ENCODE measurements at places on chromosomes 7 and 10.

DNA sequence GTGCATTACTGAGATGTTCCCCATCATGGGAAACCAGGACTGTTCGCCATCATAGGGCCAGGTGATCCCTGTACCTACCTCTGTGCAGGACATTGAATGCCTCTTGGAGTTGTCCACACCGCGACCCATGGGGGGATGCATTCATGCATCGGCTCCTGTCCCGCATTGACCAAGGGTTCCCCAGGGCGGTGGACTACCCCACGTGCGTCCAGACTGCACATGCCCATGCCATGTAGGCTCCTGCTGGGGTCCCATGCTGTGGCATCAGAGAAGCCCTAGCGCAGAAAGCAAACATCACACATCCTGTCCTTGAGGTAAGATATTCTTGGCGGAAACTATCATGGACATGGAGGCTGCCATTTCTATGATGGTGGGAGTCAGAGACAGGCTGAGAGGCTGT is 121.6 kb upstream of the UNC5B start:
- no peak for DNase-seq

GRCh38 chr10:24041834-24042233 is 167.1 kb upstream of the KIAA1217 start:
- no peak for DNase-seq

DNA sequence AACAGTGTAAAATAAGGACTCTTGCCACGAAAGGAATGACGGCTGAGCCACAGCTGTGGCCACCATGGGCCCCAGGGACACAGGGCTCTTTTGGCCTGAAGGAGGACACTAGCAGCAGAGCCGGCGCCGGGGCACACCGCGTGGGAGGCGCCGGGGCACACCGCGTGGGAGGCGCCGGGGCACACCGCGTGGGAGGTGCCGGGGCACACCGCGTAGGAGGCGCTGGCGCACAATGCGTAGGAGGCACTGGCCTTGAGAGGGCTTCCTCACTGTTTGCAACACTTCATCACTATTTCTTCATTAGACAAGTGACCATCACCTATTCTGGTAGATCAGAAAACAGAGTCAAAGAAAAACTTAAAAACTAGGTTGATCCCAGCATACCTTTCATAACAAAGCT is 23.4 kb downstream of the ESYT2 start:
- no peak for DNase-seq

- DNase-seq, result no peak
These were observed 299.9 kb upstream of the HABP2 start for GRCh38 chr10:113252650-113253618.

GRCh38 chr10:107490389-107490788 is 325.9 kb upstream of the SORCS1 start:
- no peak for DNase-seq

DNA sequence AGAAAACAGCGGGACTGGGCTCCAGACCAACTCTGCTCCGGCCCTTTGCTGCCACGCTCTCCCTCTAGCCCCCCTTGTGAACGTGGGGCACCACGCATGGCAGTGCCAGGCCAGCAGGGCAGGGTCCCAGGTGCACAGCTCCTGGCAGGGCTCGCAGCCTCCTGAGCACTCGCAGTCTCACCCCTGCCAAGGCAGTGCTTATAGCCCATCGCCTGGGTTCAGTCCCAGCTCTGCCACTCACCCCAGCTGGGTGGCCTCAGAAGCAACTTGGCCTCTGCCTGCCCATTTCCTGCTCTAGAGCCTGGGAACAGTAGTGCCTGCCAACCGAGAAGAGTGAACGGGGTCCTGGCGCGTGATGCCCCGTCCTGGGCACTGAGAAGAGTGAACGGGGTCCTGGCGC is 36.3 kb downstream of the CFAP46 start:
- DNase-seq, result no peak

DNA sequence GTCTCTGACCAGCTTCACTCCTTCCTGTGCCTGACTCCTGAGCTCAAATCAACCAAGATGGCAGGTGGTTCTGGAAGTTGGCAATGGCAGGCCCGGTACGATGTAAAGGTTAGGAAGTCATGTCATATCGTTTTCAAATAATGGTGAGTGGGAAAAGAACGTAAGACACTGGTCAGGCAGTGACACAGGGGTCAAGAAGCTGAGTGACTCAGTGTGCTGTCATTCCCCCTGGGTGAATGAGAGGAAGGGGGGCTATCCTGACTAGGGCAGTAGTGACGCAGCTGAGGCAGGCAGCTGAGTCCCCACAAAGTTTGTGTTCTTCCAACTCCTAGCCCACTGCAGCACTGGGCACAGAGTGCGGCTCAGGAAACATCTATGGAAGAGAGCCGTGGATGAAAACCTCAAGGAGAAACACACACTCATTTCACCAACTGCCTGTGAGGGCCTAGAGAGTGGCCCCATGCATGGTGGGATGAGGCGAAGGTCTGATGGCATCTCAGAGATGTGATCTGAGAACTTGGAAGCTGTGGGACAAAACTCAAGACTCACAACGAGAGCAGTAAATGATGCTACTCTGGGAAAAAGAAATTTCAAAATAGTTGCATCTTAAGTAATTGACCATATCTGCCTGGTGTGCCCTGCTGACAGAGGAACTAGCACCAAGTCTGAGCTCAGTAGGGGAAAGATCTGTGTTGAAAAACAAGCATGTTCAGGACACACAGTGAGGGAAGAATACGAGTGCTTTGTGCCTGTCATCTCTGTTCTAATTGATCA is 23.2 kb downstream of the CREB3L2 start:
- no peak for DNase-seq

DNA sequence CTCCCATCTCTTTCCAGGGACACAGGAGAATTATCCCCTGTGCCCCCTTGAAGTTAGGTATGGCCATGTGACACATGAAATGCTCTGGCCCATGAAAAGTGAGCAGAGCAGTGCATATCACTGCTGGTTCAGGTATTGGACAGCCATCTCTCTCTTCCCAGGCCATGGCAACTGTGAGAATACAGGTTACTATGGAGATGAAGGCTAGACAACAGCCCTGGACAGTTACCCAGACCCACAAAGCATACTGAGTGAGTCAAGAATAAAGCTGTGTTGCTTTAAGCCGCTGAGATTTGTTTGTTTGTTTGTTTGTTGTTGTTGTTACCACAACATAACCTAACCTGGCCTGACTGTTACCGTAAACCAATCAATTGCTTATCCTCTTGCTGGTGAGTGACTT is 722.3 kb downstream of the KCNMA1 start:
- no peak for DNase-seq

DNA sequence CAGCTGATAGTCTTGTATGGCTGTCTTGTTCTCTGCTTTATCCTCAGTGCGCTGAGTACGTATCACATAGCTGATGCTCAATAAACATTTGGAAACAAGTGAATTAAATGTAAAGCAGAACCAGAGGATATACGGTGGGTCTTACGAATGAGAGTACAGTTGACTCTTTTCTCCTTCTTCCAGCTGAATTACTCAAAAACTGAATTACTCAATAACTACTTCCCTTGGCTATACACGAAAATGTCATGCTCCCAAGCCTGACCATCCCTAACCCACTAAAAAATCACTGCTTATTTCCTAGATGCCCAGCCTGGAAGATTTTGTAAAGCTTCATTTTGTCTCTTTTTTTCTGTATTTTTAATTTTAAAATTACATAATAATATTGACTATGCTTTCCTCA is 3.2 kb upstream of the RSU1 start:
- DNase-seq, result no peak

DNA sequence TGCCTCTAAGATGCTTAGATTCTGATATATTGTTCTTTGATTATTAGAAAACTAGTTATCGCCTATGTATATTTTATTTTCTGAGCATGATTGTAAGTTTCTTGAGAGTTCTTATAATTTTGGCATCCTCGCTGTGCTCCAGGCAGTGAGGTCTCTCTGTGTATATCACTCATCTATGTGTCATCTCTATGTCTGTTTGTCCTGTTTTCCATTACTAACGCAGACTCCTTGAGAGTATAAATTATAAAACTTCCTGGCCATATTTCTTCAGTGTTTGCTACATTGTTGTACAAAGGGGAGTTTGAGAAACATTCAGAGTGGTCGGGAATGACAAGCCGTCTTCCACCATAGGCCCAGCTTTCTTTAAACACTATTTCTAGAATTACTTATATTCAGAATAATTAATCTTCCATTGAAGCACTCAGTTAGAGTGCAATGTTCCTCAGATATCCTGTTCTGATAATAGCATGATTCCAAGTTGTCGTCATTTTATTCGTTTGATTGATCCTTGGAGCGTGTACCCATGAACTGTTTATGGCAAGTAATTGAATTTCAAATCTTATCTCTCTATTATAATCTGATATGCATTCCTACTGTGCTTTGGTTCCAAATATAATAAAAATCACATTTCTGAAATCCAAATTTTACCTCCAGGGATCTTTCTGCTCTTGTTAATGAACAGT is 206.6 kb downstream of the BAMBI start:
- DNase-seq, result no peak

- DNase-seq, result no peak
These were observed 60.7 kb downstream of the DGKB start for GRCh38 chr7:14841869-14842268.

DNA sequence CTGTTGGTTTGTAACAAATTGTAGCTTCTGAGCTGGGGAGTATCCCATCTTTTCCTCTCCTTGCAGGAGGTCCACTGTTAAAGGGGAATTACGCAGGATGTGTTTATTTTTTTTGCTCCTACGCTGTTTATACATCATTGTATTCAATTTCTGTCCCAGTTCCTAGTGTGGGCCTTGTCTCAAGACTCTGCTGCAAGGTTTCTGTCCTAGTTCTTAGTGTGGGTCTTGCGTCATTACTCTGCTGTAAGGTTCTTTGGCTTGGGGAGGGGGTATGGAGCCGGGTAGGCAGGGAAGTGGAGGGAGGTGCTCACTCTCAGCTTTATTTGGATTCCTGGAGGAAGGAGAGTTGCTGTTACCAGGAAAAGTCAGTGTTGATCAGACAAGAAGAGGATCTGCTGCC is 64.0 kb upstream of the TRIM8 start:
- no peak for DNase-seq

GRCh38 chr7:5704534-5704922 is 76.9 kb downstream of the RNF216 start:
- peak; percentile 92 for DNase-seq

DNA sequence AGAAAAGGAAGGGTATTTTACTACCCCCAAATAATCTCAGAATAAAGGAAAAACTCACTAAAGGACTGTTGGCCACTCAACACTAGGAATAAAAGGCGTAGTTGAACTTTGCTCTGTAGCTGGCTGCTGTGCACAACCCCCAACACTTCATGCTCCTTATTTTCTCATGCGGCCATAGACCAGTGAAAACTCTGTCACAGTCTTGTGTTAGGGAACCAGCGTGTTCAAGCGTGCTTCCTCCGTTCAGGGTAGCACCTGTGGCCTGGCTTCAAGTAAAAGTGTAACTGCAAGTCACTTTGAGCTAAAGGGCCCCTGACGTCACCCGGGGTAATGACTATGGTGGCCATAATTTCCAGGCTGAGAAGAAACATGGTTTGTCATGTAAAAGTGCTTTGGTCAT is 27.0 kb downstream of the BLNK start:
- DNase-seq, result no peak

GRCh38 chr7:87225696-87226095 is 6.2 kb upstream of the TMEM243 start:
- DNase-seq, result no peak

DNA sequence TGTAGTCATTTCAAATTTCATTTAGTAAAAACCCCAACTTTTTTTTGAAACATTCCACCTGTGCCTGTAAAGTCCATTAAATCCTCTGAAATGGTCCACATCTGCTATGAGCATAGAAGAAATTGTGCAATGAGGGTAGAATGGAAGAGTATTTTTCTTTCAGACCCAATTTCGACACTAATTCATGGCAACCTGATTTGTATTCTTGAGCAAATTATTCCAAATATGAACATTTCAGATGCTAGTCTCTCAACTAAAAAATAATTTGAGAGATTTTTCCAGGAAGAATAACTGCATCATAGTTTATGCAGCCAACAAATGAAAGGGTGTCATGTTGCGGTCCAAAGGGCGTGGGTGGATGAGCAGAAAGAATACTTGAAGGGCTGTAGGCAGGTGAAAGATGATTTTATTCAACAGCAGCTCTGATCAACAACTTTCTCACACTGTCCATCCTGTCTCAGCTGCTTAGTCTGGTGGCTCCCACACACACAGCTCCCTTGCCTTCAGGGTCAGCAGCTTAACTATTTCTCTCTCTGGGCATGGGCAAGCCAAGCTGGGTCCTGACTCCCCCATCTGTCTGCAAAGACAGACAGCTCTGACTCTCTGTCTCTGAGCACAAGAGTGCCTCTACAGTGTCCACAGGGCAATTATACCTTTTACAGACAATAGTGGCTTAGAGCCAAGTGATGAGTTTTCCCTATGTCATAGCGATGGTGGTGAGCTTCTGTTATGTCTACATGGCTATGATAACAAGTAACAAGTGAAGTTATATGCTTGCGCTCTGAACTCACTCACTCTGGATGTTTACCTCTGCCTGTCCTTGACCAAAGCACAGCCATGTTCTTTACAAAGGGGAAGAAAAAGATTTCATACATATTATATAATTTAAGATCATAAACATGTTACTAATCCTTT is 11.5 kb downstream of the STEAP2 start:
- no peak for DNase-seq

GRCh38 chr7:107691716-107692115 is 31.1 kb downstream of the SLC26A4 start:
- no peak for DNase-seq

DNA sequence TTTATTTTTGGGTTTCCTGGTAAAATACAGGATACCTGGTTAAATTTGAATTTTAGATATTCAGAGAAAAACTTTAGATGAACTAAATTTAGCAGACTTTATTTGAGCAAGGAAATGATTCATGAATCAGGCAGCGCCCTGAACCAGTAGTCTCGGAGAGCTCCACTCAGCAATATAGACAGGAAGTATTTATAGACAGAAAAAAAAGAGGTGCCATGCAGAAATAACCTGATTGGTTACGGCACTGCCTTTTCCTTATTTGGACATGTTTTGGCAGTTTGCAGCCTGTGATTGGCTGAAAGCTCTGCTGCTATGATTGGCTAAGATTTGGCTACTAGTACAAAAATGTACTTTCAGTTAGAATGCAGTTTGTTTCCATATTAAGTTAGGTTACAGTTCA is 198.3 kb upstream of the DKK1 start:
- DNase-seq, result no peak

DNA sequence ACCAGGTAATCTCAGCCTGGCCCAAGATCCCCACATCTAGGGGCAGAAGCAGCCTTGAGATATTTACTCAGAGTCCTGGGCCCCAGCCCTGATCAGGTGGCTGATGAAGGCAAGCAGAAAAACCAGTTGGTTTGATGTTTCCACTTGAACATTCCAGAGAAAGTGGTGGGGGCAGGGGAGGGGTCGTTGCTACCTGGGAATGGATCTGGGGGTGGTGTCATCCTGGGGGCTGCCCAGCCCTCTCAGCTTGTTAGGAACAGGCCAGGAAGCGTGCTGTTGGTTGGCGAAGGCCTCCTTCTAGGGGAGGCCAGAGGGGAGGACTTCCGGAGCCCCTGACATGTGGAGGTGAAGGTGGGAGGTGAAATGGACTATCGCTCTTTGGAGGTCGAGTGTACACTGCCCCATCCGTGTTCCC is 3.7 kb upstream of the ABHD11 start:
- no peak for DNase-seq

Data from midbrain (tissue), 1 donor.